ENCODE measurements at places on chromosomes 6 and 20. TPM values are rescaled to one million over a fixed set of nuclear protein-coding genes. Genes with fewer than 3 reads are reported as not detected.

PGC gene
- total RNA-seq, result not detected

LINC00237 gene
- total RNA-seq, result not detected

BTN1A1 gene
- total RNA-seq, result not detected

NOTCH4 gene
- 0.70 TPM for total RNA-seq

SIRPB1 gene
- 0.77 TPM for total RNA-seq

SFTA2 gene
- not detected for total RNA-seq

DEFB132 gene
- total RNA-seq, result not detected

TOMM6 gene
- total RNA-seq, result 126 TPM

ID1 gene
- total RNA-seq, result 254 TPM

ALDH8A1 gene
- total RNA-seq, result not detected

LY6G6F gene
- not detected for total RNA-seq

TNFRSF6B gene
- 9.3 TPM for total RNA-seq

FUCA2 gene
- 68.8 TPM for total RNA-seq

BMP6 gene
- total RNA-seq, result 2.3 TPM

LCA5 gene
- total RNA-seq, result 4.2 TPM

MDC1 gene
- total RNA-seq, result 5.8 TPM

OR2B6 gene
- not detected for total RNA-seq

SPEF1 gene
- total RNA-seq, result not detected

SLC12A5 gene
- total RNA-seq, result not detected

CAP2 gene
- total RNA-seq, result 20.9 TPM

IP6K3 gene
- total RNA-seq, result 2.3 TPM
